ENCODE measurements at places on chromosomes 4 and X.

- no peak for DNase-seq
Measured at GRCh38 chr4:185357211-185357610, 38.5 kb downstream of the LRP2BP start.

GRCh38 chr4:183541752-183542040 lies 36.8 kb downstream of the ING2 start:
- no peak for DNase-seq

DNA sequence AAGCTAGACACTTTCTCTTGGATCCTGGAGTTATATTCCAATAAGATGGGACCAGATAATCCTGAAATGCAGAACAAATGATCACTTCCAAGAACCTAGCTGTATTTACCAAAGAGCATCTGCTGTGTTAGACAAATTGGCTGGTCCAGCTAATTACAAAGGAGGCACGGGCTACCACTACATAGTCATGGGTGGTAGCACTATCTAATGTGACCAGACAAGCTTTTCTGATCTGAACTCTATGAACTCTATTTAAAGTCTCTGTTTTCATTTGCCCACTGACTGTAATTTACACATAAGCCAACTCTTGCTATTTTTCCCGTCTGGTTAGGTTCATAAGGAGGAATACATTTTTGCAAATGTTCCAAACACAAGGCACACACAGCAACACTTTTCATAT lies 34.6 kb downstream of the LNX1 start:
- no peak for DNase-seq

DNA sequence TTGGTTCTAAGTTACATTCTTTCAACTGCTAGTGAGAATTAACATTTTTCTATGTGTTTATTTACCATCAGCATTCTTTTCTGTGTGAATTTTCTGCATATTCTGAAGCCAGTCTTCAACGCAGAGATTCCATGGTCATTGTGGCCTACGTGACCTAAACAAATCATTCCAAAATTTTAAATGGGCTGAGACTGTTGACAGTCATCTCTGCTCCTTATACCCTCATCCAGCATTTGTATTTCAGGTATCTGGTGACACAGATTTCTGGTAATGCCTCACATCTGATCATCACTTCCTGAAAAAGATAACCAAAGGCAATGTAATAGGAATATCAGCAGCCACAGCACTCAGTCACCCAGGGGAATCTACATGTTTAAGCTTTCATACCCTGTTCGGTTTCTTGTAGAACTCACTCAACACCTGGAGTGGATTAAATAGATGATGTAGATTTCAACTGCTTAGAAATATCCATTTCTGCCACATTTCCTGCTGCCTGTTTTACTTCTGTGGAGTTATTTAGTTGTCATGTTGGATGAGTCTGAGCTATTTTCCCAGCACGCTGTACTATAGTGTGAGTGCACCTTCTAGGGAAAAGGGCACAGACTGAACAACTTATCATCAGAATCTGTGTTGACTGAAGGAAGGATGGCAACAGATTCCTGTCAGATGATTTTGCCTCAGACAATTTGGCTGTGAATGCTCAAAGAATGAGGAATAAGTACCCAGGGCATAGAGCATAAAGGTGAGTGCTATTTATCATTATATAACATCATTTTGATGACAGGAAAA lies 73.0 kb upstream of the HPGD start:
- no peak for DNase-seq

- DNase-seq: no peak
Measured at GRCh38 chr4:27040356-27040755, 179.7 kb downstream of the STIM2 start.

- DNase-seq: no peak
Measured at GRCh38 chr4:7679406-7680040, 244.8 kb upstream of the PSAPL1 start.

- no peak for DNase-seq
Measured at GRCh38 chr4:27206009-27206408, 345.4 kb downstream of the STIM2 start.

DNA sequence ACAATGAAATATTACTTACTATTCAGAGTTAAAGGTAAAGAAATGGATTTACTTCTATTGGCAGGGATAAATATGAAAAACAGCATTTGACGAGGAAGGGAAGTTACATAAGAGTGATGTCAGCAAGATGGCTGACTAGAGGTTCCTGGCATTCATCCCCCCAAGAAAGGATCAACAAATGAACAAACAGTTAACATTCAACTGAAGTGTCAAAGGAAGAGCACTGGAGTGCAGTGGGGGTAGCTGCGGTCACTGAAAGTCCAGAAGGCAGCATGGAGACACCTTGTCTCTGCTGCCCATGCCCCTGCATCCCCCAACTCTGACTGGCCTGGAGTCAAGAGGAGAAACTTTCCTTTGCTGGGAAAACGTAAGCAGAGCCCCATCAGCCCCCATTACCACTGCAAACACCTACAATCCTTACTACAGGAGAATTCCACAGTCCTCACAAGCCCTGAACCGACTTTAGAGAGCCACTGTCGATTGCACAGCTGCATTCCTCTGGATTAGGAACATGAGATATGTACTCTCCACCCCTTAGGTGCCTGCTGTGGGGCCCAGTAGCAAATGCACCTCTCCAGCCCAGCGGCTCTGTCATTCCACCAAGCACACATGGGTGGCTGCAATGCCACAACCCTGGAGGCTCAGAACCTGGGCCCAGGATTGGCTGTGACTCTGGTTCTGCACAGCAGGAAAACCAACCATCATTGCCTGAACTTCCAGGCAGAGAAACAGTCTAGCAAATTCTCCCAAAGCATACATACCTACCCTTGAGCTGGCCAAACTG lies 79.5 kb downstream of the CBR4 start:
- DNase-seq: no peak

DNA sequence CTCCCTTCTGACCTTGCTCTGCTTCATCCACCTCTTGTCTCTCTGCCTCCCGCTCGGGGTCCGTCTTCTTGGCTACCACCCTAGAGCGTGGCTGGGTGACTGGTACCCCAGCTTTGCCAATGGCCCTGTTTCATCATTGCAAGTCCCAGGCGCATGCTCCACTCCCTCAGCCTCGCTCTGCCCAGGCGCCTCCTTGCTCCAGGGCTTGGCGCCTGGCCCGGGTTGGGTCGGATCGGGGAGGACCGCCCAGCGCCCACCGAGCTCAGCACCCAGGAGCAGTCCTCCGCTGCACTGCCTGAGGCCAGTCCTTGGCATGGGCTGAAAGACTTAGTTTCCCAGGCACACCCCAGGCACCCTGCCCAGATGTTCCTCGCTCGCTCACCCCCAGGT lies 577 bp downstream of the BGN start:
- DNase-seq: no peak

DNA sequence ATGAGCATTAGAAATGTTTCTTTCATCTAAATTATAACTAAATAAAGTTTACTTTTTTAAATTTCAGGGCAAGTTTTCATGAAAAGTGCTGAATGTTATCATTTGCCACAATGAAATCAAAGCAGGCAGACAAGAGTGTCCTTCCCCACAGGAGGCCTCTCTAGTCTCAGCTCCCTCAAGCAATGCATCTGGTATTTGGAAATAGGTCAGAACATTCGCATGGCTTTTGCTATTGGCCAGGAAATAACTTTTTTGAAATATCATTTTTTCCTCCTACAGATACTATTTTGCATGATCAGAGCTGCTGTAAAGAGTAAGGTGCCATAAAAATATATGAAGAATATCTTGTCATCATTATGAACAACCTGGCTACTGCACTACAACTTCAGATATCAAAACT lies 41.1 kb downstream of the MAD2L1 start:
- no peak for DNase-seq

DNA sequence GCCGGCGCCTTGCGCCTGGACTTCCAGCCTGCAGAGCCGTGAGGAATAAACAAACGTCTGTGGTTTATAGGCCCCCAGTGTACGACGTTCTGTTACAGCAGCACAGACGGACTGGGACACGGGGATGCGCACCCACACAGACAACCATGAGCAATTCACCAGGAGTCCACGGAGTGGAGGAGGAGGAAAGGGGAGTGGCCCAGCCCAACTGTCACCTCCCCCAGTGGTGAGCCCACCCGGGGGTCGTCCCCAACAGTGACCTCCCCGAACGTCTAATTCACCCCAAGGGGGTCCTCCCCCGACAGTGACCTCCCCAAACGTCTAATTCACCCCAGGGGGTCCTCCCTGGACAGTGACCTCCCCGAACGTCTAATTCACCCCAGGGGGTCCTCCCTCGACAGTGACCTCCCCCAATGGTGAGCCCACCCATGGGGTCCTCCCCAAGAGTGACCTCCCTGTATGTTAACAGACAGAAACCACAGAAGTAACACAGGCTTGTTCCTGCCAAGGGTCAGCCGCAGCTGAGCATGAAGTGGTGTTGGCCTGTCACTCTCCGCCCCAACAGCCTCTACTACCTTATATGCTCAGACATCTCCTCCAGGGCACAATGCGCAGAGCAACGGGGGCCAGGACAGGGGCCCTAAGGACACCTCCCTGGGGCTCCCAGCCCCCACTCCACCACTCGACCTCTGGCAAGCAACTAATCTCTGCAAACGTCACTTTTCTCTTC lies 6.2 kb downstream of the GAK start:
- DNase-seq: no peak

DNA sequence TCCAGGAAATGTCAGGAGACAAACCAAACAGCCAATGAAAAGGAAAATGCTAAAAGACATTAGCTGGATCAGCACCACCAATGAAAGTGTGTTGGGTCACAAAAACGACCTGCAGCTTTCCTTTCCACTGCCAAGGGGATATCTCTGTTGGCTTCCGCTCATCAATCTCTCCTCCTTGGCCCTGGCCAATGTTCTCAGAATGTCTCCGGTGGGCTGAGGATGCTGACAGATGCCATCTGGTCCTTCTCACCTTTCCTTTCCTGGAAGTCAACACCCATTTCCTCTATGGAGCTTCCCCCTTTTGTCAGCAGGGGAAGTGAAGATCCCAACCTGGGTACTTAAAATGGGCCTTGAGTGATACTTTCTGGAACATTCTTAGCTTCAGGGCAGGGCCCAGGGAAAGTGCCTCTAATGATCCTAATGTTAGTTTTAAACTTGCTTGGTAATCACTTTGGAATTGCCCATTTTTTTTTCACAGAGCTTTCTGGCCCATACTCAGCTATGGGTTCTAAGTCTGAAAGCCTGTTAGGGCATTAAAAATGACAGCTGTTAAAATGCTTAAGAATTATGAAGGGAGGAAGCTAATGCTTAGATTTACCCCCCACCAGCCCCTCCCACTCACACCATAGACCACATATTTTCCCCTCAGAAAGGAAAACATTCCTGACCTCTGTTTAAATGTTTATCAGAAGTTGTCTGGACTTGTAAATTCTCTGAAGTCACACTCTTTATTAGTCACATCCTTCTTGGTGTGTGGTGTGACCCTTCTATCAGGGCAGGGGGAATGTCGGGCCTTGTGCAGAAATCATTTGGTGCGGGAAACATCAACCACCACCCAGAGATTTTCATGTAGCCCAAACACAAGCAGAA lies 29.2 kb downstream of the IGFBP7 start:
- DNase-seq: no peak

DNA sequence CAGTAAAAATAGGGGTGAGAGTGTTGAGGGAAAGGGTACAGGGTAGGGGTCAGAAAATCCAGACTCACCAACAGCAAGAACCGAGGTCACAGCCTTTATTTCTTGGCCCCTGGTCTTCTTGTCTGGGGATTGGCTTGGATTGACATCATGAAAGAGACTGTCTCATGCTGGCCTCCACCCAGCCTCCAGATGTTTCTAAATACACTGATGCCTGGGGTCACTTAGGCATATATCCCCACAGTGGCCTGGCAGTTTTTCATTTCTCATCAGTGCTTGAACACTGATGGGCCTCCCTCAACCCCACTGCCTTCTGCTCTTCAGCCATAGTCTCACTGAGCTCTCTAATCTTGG lies 173.9 kb downstream of the RTL9 start:
- no peak for DNase-seq

- DNase-seq: no peak
Measured at GRCh38 chrX:30060718-30061117, 154.6 kb upstream of the MAGEB2 start.

GRCh38 chr4:825971-826330 lies at the start of gene CPLX1:
CPLX1 (minus strand) TSS chr4:826129; CDS start chr4:824522, 1,607 bp downstream.
- DNase-seq: peak; percentile 23

DNA sequence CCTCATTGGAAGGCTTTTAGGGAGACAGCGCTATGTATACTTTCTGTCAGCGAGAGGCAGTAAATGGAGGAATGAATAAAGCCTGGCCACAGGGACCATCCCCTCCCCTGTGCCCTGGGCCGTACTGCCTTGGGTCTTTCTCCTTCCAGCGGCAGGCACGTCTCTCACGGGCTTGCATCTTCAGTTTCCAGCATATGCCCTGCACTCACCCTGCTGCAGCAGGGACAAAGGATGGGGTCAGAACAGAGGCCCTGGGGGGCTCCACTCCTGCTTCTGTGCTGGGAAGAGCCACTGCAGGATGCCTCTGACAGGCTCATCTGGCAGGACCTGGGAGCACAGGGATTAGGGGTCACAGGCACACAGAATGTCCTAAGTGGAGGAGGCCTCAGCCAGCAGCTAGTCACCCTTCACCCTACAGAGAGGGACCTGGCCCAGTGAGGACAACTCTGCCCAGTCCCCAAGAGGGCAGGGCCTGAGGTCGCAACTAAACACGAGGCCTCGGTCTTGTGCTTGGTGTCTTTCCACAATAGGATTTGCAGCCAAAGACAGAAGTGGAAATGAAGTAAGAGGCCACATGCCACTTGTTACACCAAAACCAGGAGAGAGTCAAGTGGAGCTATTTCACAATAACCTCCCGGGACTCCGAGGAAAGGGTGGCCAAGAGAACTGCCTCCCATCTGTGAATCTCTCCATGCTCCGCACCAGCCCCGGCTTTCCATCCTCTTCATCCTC lies 150.8 kb downstream of the AFAP1 start:
- DNase-seq: no peak

DNA sequence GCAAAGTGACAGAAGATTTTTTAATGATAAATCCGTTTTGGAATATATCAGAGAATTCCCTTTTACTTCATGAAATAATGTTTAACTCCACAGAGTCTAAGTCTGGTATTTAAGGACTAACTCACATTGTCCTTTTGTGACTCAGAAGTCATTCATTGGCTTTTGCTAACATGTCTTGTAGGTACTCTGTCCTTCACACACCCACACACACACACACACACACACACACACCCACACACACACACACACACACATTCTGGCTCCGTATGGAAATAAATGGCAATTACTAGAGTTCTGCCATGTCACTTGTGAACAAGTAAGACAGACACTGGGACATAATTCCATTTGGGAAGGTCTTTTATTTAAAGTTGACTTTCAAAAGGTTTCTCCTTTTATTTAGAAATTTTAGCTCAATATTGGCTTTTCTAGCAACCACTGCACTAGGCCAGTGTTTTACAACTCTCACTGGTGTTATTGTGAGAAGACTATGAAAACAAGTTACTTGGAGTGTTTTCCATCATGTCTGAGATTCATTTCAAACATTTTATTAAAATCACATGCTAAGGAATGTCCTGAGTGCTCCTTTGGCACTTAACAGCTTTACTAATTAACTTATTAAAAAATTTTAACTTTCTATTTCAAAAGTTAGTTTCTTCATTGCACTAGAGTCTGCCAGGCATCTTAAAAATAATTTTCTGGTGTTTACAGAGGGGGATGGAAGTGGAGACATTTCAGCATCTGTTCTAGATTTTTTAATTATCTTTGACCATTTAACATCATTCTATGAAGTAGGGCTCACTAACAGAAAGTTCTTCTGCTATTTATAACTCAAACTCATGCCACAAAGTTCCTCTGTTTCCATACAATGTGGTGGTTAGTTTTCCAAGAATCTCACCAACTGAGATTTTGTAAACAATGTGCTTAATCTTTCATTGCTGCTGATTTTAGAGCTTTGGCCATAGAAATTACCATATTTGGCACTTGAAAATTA lies 240.3 kb upstream of the GPC4 start:
- no peak for DNase-seq
